ENCODE measurements at places on chromosomes 7 and 10.

GRCh38 chr7:130850956-130851355, 116.9 kb upstream of the KLF14 start:
- DNase-seq: no peak

GRCh38 chr10:8691498-8692017, 637.1 kb downstream of the GATA3 start:
- DNase-seq: no peak

DNA sequence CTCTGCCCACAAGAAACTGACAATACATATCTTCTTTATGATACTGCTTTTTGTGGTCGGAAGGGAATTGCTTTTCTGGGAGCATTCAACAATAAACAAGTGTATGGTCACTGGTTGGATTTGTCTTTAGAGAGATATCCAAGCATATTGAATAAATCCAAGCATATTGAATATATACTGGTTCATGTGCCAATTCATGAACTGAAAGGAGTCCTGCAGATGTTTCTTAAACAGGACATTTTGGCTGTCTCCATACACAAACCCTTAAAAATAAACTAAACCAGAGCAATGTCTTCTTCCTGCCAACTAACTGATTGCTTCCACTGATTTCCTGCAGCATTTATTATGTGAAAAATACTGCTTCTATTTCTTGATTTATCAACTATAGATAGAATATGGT, 173.9 kb downstream of the FOXP2 start:
- no peak for DNase-seq

DNA sequence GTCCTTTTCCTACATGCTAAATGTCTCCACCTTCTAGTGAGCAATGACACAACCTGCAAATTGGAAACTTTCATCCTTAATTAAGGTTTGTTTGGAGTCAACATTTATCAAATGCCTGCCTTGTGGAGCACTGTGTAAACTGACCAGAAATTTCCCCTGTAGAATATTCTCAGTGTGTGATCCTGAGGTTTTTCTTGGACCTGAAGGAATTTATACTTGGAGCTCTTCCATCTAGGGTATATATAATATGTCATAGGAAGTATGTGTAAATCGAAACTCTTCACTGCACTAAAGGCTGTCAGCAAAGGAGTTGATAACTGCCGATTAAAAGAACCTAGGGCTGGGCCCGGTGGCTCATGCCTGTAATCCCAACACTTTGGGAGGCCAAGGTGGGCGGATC, 152.4 kb downstream of the NSUN6 start:
- no peak for DNase-seq

DNA sequence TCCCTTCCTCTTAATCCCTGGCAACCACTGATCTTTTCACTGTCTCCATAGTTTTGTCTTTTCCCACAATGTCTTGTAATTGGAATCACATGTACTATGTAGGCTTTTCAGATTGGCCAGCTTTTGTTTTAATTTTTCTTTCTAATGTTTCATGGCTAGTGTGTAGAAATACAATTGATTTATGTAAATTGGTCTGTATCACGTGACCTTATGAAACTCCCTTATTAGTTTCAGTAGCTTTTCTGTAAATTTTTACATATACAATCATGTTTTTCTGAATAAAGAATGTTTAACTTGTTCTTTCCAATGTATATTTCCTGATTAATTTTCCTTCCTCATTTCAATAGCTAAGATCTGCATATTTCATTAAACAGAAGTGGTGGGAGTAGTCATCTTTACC, 319.3 kb downstream of the MDFIC start:
- DNase-seq: no peak

DNA sequence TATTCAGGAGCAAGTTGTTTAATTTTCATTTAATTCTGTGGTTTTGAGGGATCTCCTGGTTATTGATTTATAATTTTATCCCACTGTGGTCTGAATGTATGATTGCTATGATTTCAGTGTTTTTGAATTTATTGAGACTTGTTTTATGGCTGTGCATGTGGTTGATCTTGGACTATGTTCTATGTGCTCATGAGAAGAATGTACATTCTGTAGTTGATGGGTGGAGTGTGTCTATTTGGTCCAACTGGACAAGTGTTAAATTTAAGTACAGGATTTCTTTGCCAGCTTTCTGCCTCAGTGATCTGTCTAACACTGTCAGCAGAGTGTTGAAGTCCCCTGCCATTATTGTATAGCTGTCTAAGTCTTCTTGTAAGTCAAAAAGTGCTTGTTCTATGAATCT, 34.8 kb upstream of the KIF5B start:
- DNase-seq: no peak

GRCh38 chr10:12419262-12419847, 70.0 kb downstream of the CAMK1D start:
- DNase-seq: peak; percentile 64

- no peak for DNase-seq
Observed at GRCh38 chr7:40470817-40471216, 336.0 kb downstream of the SUGCT start.

DNA sequence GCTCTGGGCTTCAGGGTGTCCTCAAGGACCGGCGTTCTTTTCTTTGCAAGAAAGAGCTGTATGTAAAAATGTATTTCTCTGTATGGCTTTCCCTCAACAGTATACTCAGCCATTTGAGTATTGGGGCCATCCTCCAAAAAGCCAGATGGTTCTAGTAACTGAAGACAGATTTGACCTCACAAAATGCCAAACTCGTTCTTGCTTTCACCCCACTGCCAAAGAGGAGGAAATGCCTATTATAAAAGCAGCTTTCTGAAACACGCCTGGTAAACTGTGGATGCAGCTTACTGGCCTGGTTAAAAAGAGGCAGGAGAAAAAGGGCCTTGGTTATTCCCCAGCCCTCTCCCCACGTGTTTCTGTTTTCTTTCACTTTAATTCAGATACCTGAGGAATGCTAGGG, 7.7 kb upstream of the HTR5A start:
- no peak for DNase-seq

DNA sequence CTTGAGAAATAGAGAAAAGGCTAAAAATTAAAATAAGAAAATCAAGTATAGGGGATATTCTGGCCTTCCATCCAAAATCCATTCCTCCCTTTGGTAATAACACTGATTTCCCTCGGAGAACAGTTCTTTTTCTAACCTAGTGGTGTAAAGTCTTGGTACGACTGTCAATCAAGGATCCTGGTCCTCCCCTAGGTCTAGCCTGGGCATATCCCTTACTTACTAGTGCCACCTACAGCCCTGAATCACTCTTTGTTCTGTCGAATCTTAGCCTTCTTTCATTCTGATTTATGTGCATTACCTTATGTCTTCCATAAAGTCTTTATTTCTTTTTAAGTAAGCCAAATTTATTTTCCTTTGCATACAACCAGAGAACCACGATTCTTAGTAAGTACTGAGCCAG, 298.7 kb upstream of the LRRTM3 start:
- DNase-seq: no peak

DNA sequence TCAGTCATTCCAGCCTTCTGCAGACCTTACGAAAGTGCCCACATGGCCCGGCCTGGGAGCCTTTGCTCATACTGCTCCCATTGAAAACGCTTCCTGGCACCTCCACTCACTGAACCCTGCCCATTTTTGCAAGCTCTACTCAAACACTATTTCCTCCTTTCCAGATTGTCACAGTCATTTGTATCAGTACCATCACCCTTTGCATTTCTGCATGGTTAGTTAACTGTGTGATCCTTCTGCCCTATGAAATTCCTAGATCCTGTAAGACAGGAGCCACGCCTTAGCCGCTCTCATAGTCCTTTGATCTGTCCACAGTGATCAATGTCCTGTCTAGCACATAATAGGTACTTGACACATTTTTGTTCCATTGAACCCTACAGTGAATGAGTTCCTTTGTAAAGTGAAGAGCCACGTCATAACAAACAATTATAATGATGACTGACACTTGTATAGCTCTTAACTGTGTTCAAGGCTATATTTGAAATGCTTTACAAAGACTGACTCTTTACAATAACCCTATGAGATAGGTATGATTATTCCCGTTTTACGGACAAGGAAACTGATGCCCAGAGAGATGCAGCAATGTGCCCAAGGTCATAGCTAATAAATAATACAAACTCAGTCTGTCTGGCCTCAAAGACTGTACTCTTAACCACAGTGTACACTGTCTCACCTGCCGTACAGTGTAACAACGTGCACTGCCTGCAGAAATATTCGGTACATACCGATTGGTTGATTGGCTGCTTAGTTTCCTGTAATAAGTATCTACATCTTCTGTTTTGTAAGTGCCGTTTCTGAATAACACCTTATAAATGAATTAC, 16.6 kb upstream of the ITIH2 start:
- no peak for DNase-seq

GRCh38 chr10:61262486-61263261, 190.5 kb downstream of the TMEM26 start:
- DNase-seq: no peak

DNA sequence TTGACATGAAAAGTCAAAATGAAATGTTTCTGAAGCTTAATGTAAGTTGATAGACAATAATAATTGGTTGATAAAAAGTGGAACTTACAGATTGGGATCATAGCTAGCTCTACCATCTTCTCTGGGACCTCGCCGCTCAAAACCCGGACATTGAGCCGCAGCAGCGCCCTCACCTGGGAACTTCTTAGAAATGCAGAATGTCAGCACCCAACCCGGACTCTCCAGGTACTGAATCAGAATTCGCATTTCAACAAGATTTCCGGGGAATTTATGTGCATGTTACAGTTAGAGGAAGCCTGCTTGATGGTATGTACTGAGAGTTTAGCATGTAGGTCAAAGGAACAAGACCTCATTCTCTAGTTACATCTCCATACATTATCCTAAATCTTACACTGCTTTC, 36.7 kb upstream of the ABLIM1 start:
- peak; percentile 4 for DNase-seq

- no peak for DNase-seq
Observed at GRCh38 chr10:119283387-119283786, 76.0 kb downstream of the GRK5 start.

- DNase-seq: no peak
Observed at GRCh38 chr10:131982796-131983195, 1.1 kb upstream of the BNIP3 start.

DNA sequence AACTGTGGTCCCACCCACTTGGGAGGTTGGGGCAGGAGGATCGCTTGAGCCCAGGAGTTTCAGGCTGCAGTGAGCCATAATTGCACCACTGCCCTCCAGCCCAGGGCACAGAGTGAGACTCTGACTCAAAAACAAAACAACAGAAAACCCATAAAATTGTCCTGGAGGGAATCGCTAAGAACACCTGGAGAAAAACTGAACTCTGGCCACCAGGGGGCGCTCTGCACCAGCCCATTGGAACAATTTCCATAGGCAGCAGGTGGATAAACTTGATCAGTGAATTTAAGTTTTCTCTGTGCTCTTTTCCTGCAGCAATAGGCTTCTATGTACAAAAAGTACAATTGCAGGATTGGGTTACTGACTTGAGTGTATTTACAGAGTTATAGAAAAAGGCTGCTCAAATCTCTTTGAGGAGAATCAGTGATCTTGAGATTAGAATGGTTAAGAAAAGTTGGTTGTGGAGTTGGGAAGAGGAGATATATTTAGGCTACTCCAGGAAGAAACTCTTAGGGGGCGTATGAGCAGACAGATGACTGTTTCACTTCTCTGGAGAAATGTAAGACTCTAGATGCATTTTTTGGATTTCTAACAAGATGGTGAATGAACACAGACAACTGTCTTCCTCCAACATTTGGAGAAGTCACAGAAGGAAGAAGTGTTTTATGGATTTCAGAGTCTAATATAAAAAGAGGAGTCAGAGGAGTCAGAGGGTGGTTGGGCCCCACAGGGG, 274.9 kb upstream of the GALNT17 start:
- peak; percentile 20 for DNase-seq

- no peak for DNase-seq
Observed at GRCh38 chr10:35546824-35547225, 58.3 kb upstream of the GJD4 start.

GRCh38 chr7:3585826-3586225, 284.8 kb downstream of the SDK1 start:
- no peak for DNase-seq

- DNase-seq: no peak
Observed at GRCh38 chr7:158271646-158272045, 316.0 kb downstream of the PTPRN2 start.

DNA sequence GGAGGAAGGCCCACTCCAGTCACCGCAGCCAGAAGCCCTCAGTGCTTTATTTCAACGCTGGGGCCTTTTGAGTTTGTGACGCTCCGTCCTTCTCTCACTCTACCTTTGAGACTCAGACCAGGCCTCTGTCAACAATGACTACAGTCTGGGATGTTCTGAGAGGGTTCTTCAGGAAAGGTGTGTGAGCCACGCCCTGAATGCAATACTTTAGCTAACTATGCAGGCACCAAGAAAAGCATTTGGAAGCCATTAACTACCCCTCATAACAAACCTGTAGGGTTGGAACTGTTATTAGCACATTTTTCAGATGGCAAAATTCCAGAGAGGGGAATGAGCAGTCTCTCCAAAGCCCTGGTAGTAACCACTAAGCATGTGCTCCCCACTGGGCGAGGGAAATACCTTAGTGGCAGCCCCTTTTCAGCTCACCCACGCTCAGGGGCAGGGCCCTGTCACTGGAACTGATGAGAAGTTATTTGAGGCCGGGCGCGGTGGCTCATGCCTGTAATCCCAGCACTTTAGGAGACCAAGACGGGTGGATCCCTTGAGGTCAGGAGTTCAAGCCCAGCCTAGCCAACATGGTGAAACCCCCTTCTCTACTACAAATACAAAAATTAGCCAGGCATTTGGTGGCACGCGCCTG, 5.7 kb upstream of the ARPC1B start:
- DNase-seq: no peak

DNA sequence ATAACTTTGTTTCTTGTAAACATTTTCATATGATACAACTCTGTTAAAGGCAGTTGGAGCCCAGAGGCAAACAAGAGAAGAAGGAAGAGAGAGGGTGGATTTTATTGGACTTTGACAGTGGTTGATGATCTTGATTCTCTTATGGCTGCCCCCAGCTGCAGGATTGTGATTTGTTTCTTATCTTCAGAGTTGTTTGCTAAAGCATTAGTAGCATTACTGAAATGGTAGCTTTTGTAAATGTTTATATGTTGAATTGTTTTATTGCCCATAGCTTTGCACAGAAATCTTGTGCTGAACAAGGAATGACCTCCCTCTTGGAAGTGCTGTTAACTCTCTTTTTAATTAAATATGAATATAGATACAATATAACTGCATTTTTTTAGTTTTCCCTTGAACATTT, 309.4 kb downstream of the AUTS2 start:
- DNase-seq: no peak

DNA sequence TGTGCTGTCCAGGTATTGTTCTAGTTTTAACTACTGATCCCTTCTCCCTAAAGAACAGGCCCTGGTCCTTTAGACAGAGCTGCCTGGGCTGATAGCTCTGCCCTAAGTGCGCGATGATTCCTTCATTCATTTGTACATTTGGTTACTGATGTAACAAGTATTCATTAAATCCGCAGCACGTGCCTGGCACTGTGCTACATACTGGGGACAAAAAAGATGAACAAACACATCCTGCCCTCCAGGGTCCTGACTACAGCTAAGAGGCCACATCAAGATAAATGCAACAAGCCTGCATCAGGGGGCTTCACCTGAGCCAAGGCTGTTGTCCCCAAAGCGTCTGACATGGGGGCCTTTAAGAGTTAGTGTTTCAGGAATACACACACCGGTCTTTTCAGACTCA, 99.0 kb upstream of the PODXL start:
- DNase-seq: no peak

Measured in stimulated activated CD8-positive, alpha-beta memory T cell treated with anti-CD3 and anti-CD28 coated beads, Interleukin-15, amount 100 ng/mL, for 48 hours (primary cell).